ENCODE measurements at places on chromosomes 4 and X.

GRCh38 chr4:138140879-138141278, 101.3 kb downstream of the SLC7A11 start:
- ATAC-seq, result no peak

- no peak for ATAC-seq
Measured at GRCh38 chr4:140707325-140707724, 48.9 kb downstream of the TBC1D9 start.

DNA sequence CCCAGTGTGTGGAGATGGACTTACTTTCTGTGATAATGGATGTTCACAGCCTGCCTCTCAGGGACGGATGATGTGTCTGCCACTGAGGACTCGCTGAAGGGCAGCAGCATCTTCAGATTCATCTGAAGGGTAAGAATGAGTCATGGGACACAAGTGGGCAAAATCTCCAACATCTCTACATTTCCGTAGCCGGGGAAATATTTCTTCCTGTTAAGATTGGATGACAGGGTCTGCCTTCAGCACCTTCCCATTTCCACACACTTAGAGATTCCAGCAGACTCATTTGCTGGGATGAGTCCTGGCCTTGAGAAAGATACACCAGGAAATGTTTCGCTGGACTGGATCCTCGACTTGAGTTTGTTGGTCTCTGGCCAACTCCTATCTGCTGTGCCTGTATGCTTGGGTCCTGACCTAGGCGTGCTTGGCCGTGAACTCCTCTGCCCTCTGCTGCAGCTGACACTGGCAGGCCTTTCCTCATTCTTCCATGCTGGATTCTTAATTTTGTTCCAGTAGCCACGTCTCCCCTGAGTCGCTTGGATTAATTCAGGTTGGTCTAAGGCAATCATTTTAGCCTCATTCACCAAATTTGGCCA, 46.5 kb upstream of the SOD3 start:
- peak; percentile 70 for ATAC-seq

DNA sequence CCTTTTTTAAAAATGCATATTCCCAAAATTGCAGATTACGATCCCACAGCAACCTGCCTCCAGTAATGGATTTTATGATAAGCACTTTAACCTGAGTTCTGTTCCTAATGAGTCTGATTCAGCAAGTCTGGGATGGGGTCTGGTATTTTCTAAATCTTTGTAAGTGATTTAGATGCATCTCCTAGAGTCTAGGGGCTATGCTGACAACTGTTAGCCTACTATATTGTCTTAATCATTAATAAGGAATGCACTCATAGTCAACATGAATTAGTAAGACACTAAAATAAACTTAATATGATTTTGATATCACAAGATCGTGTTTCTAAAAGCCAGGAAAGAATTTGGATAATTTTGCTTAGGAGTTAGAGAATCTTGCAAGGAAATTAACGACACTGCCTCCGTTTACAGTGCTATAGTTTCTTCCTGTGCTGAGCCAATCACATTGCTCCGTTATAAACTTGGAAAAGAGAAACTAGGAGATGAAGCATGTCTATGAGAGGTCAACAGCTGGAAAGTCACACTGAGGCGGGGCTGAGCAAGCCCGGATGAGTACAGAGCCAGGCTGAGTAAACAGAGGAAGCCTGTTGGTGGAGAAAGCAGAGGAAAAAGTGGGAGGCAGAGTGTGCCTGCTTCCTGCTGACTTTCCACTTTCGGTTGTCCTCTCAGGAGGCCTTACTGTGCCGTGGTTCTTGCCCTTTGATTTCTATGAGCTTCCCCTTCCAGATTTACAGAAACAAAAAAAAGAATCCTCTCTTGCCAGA, 5.4 kb downstream of the SCARB2 start:
- peak; percentile 76 for ATAC-seq

DNA sequence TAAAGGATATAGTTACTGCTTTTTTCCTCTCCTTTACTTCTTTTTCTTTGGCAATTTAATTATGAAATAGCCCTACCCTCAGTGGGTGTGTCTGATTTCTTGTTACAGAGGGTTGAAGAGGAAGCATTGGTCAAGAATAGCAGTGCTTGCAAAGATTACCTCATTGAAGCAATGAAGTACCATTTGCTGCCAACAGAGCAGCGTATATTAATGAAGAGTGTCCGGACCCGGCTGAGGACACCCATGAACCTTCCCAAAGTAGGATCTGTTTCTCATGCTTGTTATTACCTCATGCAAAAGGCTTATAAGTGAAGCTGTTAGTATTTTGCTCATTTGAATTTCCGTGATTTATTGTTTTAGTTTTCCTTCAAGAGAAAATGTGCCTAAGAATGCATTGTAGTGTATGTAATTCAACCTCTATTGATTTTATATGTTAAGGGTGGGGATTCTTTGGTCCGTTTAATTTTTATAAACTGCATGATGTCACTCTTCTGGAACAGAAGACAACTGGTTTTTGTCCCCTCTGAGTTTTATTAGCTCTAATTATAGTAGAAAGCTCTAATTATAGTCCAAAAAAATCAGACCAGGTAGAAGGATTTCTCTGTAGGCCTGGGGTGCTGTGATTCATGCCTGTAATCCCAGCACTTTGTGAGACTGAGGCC, 27.9 kb upstream of the MSMO1 start:
- ATAC-seq, result no peak

DNA sequence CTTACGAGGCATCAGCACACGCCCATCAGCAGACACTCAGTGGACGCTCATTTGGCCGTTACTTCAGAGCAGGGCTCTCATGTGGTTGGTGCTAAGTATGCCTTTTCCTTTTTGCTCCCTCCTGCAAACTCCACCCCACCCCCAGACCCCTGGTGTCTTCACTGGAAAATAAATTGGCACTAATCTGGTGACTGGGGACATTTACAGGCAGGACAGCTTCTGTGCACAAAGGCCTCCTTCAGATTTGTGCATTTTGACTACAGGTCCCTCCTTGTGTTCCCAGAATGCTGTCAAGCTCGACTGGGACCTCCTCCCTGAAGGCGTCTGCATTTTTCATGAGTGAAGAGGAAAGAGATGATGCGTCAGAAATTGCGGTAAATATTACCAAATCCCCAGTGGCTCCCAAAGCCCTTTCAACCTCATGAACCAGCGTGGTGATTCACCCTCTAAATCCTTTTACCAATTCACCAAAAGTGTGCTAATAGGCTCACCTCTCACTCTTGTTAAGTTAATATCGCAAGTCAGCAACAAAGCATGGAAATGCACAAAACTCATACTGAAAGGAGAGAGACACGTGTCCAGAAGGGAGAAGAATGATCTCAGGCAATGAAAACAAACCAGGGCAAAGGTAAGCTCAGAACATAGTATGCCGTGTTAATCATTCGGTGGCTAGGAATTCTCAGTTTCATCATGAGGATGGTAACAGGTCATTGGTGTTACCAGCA, 119.0 kb downstream of the NKX6-1 start:
- no peak for ATAC-seq

GRCh38 chr4:81594490-81595159, 122.9 kb upstream of the RASGEF1B start:
- ATAC-seq, result no peak

DNA sequence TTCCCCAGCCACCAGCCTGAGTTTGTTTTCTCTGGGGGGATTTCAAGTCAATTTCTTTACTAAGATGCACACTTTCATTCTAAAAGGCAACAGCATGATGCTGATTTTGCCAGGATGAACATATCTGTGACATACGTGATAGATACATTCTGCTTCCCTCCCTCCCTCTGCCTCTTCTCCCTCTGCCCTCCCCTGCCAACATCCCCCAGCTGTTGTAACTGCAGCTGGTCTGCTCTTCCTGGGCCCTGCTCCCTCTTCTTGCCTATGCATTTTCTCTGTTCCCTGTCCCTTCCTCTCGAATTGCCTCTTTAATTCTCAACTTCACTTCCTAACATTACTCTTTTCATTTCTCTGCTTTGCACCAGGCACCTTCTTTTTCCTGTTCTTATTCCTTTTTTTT, 83.4 kb downstream of the AASDH start:
- ATAC-seq, result no peak

DNA sequence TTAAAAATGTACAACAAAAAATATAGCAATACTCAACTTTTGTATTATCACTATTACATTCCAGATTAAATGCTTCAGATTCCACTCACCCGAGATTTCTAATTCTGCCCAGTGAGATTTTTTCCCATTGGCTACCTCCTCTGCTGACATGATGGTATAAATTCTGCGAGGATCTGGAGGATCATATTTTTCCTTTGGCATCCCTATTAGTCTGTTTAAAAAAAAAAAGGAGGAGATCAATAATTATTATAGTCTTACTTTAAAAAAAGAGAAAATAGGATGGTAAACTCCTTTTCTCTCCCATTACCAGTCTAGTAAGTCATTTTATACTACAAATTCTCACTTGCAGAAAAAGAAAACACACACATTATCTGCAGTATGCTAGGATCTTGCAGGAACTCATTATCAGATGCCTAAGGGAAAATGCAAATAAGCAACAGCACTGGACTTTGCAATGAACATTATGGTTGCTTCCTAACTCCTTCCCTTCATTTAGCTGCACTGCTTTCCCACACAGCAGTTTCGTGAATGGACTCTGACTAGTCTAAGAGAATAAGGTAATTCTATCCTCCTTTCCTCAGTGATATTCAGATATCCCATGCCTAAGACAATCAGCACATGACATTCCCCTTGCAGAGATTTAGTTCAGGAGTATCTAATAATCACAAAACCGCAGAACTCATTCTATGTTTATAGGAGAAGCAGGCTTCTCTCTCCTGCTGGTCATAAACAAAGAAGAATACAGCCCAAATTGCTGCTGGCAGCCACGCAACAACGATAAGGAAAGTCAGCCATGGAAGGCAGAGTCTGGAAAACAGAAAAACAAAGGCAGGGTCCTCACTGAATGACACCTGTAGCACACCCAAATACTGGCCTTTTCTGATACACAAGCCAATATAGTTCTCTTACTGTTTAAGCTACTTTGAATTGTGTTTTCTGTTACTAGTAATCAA, 42.7 kb downstream of the CNOT6L start:
- ATAC-seq, result peak; percentile 43

GRCh38 chrX:54479136-54480111, 16.6 kb downstream of the FGD1 start:
- no peak for ATAC-seq

DNA sequence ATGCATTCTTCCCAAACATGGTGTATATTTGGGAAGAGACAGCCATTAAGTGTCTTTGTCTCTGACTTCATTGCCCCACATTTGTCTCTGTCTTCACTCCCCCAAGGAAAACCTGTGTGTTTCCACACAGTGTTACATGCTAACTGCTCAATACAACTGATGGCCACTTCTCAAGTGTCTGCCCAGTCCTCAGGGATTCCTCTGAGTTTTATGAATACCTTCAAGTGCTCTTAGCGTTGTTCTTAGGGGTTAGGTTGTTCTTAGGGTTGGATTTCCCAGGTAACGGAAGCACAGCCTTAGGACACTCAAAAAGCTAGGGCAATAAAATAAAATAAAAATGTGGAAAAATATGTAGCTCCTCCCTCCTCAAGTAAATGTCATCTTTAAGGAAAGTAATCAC, 64.7 kb upstream of the PLAC8 start:
- ATAC-seq, result no peak

DNA sequence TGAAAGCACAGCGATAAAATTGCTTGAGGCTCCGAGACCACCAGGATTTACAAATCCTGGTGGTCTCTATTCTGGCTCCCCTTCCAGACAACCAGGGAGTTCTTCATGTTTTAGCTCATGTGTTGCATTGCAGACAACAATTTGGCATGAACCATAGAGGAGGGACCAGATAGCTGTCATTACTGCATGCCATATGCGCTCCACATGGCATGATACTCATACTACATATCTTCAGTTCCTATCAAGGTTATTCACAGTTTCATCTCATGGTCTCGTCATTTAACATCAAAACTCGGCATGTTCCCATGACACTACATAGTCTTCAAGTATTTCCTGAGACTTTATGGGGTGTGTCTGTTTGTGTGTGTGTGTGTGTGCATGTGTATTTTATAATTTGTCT, 220.3 kb downstream of the OR13H1 start:
- ATAC-seq, result peak; percentile 10

DNA sequence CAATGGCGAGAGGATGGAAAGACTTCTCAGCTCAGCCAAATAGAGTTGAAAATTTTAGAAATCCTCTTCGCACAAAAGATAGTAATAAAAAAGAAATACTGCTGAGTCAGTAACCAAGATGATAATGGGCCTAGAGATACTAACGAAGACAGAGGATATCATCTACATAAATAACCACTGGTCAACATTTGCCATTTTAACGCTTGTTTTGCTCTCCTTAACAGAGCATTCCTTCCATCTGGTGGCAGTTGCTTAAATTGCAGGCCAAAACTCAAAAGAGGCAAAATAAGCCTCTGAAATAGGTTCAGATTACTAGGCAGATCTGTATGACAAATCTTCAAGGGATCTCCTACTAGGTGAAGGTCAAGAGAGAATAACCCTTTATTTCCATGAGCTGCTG, 51.7 kb upstream of the MCF2 start:
- ATAC-seq, result peak; percentile 74

DNA sequence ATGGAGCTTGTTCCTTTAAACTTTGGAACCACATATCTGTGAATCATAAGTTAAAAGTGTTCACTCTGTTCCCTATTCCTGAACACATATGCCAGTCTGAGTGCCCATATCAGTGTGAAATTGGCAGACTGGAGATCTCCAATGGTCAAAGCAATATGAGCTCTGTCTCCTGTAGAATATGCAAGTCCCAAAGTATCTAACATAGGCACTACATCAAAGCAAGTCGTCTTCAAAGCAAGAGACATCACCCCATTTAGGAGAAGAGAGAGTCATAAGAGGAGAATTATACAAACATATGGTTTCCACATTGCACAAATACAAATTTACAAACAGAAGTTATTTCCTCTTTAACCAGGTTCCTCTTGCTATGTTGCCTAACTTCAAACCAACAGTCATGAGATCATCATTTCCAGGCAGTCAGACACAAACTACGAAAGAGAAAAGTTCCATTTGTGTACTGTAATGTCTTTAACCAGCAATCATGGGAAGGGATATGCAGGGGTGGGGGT, 9.9 kb upstream of the GK start:
- no peak for ATAC-seq

GRCh38 chrX:49845701-49846403, 16.7 kb downstream of the PAGE4 start:
- ATAC-seq, result no peak

DNA sequence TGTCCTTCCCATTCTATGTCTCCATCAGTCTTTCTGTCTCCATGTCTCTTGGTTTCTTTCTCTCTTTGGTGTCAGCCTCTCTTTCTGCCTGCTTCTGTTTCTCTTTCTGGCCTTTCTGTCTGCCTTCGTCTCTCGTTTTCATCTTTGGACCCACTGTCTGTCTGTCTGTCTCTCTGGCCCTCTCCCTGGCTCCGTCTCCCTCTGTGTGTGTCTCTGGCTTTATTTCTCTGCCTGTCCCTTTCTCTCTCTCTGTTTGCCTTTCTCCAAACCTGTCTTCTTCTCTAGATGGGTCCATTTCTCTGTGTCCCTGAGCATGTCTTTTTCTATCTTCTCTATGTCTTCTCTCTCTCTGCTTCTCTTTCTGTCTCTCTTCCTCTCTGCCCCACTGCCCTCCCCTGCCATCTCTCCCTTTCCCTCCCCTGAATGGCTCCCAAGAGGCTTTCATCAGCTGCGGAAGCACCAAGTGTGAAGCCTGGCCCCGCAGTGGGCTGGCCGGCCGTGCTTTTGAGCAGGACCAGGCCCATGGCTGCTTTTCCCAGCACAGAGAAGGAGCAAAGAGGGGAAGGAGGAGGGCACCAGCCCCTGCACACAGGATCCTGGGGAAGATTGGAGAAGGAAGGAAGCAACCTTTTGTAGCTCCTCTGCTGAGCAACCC, 57.4 kb downstream of the PJA1 start:
- no peak for ATAC-seq

GRCh38 chr4:58451707-58452106, 1341.5 kb upstream of the IGFBP7 start:
- ATAC-seq, result no peak

- no peak for ATAC-seq
Measured at GRCh38 chrX:71181558-71181909, 36.9 kb downstream of the NLGN3 start.

GRCh38 chr4:27350161-27350560, 489.5 kb downstream of the STIM2 start:
- no peak for ATAC-seq
